SJSA1 (cell line): ENCODE measurements at places on chromosomes 12 and 14. TPM values are rescaled to one million over a fixed set of nuclear protein-coding genes. Genes with fewer than 3 reads are reported as not detected.

DNA sequence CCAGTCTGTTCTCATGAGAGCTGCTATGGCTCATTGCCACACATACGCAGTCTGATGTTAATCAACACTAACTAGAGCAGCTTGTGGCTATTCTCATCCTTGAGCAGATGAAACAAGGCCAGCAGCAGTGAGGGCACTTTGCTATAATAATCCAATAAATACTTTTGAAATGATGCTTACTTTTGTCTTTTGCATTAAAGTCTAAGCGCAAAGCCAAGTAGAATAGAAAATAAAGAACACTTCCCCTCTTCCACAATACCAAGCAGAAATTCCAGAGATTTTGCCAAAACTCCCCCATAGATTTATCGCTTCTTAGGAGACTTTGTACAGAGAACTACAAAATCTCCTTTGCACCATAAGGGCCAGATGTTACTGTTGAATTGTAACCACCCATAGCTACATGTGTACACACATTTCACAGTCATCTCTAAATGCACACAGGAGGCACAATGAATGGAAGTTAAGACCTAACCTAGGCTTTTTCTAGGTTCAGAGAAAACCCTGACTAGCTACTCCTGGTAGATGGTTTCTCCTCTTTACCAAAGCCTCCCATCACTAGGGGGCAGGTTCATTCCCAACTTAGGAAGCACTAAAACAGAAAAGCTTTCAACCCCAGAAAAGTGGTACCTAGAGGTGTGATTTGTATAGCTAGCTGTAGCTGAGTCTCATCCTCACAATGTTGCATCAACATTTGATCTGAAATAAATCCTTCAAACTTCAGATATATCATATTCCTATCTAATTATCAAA lies 119.3 kb downstream of the HMGA2 start:
- DNase-seq, result no peak

DNA sequence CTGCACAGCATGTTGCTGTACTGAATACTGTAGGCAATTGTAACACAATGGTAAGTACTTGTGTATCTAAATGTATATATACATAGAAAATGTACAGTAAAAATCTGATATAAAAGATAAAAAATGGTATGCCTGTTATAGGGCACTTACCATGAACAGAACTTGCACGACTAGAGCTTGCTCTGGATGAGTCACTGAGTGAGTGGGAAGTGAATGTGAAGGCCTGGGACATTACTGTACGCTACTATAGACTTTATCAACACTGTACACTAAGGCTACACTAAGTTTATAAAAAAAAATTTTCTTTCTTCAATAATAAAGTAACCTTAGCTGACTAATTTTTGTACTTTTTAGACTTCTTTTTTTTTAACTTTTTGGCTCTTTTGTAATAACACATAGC lies 24.2 kb upstream of the NEDD1 start:
- DNase-seq, result peak; percentile 30

GALNT16 gene
- 0.03 TPM in 1 of 2 replicates, not detected in the other for total RNA-seq

DNA sequence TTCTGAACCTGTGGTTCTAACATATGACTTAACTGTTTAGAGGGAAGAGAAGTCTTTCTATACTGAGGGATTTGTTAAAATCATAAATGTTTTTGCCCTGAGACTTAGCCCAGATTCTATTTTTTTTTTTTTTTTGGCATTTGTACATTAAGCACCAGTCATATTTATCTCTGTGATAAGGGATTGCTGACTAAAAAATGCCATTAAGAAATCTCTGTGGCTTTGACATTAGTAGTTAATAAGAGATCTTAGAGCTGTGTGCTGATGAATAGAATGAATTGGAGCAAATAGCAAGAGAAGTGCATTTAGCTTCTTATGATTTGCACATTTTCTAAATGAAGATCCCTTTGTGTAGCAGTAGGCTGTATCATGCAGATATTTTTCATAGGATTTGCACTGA lies 32.5 kb downstream of the NFYB start:
- no peak for DNase-seq

ST8SIA1 gene
- not detected in 2 replicates for total RNA-seq

TOMM20L gene
- not detected in 2 replicates for total RNA-seq

HNF1A gene
- total RNA-seq, result not detected in 2 replicates

GRCh38 chr12:71752891-71753290 lies 1.8 kb upstream of the RAB21 start:
- no peak for DNase-seq

MAP1LC3B2 gene
- total RNA-seq, result 0.37 TPM in 1 of 2 replicates, not detected in the other

FAM90A1 gene
- total RNA-seq, result not detected in 2 replicates

GRCh38 chr14:101315802-101316296 lies 245.4 kb upstream of the DIO3 start:
- no peak for DNase-seq

- DNase-seq, result no peak
Observed at GRCh38 chr12:12518919-12519318, 43.7 kb downstream of the DUSP16 start.

- DNase-seq, result no peak
Observed at GRCh38 chr12:124004233-124004875, 31.3 kb downstream of the ZNF664 start.

KLRG1 gene
- total RNA-seq, result 0.13 TPM in 1 of 2 replicates, not detected in the other

DNA sequence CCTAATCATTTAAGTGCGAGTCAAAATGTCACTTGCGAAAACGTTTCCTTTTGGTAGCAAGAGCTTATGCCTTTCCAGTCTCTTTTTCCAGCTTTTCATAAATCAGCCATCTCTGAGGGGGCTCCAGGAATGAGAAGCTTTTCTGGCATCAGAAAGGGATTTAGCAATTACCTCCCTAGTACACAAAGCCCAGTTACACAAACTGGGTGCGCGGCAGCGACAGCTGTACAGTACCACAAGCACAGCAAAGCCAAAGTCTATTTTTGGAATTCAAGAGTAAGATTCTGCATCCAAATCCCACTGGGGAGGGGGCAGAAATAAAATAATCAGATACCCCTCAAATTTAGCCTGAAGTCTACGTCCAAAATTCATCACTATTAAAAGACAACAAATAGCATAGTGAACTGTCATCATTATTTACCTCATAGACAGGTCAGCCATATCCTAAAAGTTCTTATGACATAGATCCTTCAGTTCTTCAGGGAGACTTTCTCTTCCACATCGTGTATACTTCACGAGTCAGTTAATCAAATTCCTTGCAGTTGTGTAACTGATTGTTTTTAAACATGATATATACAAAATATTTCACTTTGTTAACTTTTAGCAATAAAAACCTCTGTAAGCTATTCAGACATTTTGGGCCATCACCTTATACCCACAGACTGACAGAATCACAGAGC lies 150.8 kb downstream of the TTC7B start:
- DNase-seq, result no peak

GRCh38 chr12:88994971-88995370 lies 357.3 kb downstream of the DUSP6 start:
- DNase-seq, result no peak

GRCh38 chr12:110403146-110403975 lies at the start of gene ANAPC7:
Gene ANAPC7 (minus strand): TSS chr12:110403708. CDS start chr12:110403627, 81 bp downstream.
- DNase-seq, result peak; percentile 90

GRCh38 chr12:47184813-47185212 lies 105.1 kb upstream of the AMIGO2 start:
- no peak for DNase-seq

DNA sequence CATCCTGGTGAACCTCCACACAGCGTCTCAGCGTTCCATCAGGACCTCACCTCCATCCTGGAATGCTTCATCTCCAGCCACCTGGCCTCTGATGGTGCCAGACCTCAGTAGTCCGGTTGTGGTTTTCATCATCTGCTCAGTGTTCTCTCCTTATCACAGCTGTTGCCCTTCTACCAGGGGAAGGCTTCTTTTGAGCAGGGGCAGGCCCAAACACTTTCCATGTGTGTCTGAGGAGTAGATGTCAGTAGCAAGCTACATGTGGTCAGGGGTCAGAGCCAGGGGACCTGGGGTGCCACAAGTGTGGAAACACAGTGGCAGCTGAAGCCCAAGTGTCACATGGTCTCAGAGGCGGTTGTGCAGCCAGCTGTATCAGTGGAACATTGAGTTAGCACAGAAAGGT lies 30.2 kb upstream of the FGD4 start:
- no peak for DNase-seq

PMCH gene
- total RNA-seq, result not detected in 2 replicates

- DNase-seq, result no peak
Observed at GRCh38 chr12:14656846-14657245, 39.6 kb downstream of the GUCY2C start.

RIPK3 gene
- total RNA-seq, result not detected in 2 replicates

DNA sequence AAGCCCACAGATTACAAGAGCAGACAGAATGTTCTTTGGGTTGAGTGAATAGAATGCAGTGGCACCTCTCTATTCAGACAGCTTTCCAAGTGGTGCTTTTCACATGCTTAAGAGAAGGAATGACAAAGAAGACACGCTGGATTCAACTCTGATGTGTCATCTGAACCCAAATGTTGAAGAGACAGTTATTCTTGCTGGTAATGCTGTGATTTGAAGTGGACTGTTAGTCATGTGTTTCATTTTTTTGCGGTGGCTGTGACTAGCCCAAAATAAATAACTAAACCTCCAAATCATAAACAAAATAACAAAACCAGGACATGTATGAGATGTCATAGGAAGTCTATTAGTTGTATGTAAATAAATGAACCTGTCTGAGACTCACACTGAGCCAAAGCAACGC lies 391.8 kb upstream of the PRICKLE1 start:
- peak; percentile 45 for DNase-seq
